MM.1S (cell line): ENCODE measurements at places on chromosomes 4 and X.

- no peaks in the 10 kb centered on the region for H3K27me3 ChIP-seq
- H3K4me3 ChIP-seq = no peak overlapping the region
- H3K27ac ChIP-seq = no peak overlapping the region
These were observed 363.9 kb downstream of the PPP3CA start for GRCh38 chr4:100983426-100983825.

- no peak overlapping the region for H3K4me3 ChIP-seq
- H3K4me1 ChIP-seq = no peaks in the 10 kb centered on the region
- H3K36me3 ChIP-seq = no peaks in the 10 kb centered on the region
These were observed 162.2 kb upstream of the GPR101 start for GRCh38 chrX:137195991-137196390.

DNA sequence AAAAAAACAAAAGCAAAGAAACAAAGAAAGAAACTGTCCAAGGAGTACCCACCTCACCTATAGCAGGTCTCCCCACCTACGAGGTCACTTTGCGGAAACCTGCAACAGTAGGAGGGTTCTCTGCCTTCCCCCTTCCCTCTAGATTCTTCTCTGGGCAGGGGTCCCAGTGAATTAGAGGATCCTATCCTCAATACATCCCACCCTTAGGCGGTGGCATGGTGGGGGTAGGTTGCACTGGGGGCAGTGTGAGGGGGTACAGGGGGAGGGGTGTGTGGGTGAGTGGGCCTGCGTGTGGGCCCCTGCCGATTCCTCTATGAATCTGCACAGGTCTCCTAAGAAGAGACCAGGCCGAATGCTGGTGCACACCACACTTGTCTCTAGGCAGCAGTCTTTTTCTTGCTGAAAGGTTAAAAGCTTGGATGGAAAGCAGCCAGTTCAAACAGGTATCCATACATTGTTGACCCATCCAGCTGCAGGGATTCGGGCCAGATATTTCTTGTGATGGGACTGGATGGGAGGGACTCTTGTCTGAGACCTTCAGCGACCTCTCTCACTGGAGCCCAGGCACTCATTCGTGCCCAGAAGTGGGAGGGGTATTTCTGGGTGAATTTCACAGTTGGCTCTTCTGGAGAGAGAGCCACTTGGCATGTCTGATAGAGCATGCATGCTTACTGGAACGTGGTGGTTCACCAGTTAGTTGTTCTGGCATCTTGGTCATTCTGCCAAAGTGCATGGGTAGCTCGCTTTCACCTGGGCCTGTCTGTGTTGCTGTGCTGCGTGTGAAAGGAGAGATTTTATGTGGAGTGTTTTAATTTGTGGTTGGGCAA is 65.6 kb downstream of the NBDY start:
- no peak overlapping the region for H3K27ac ChIP-seq
- no peaks in the 10 kb centered on the region for H3K36me3 ChIP-seq
- DNase-seq = no peak
- H3K4me1 ChIP-seq = peaks cover 14% of the 10 kb centered on the region
- H3K27me3 ChIP-seq = no peaks in the 10 kb centered on the region
- H3K4me3 ChIP-seq = no peak overlapping the region

- DNase-seq = no peak
- H3K4me3 ChIP-seq = no peak overlapping the region
- H3K4me1 ChIP-seq = no peaks in the 10 kb centered on the region
- no peak overlapping the region for H3K27ac ChIP-seq
- H3K27me3 ChIP-seq = no peaks in the 10 kb centered on the region
These were observed 27.5 kb upstream of the PDGFC start for GRCh38 chr4:156999175-156999517.

DNA sequence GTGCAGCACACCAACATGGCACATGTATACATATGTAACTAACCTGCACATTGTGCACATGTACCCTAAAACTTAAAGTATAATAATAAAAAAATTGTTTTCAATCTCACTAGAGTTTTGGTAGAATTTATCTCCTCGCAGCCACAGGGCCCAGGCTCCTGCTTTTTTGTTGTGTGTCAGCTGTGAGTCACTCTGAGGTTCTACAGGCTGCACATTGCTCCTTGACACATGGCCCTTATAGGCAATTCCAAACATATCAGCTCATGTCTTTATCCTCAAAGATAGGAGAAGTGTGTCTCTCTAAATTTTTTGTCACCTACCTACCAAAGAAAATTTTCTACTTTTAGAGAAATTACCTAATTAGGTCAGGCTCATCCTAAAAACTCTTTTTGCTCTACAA is 252.1 kb upstream of the ADGRL3 start:
- no peaks in the 10 kb centered on the region for H3K27me3 ChIP-seq
- H3K4me3 ChIP-seq = no peak overlapping the region
- no peak for DNase-seq
- H3K4me1 ChIP-seq = no peaks in the 10 kb centered on the region

- no peaks in the 10 kb centered on the region for H3K36me3 ChIP-seq
- H3K4me1 ChIP-seq = no peaks in the 10 kb centered on the region
- no peak overlapping the region for H3K27ac ChIP-seq
These were observed 42.8 kb upstream of the TRIM2 start for GRCh38 chr4:153161226-153161963.

DNA sequence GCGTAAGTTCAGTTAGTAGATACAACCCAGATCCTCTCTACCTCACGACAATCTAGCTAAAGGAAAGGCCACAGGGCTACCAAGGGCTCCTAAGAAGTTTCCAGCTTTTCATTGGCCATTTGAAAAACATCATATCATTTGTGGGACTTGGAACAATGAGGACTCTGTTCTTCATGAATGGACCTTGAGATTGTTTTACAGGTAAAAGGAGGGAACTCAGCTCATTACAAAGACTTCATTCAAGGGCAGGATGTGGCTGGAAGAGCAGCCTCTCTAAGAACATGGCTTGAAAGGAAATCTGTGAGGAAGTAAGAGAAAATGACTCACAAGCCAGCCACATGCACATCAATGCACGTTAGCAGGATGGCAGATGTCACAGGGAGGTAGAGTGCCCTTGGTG is 105.9 kb upstream of the SLC7A11 start:
- no peaks in the 10 kb centered on the region for H3K27me3 ChIP-seq
- H3K4me3 ChIP-seq = no peak overlapping the region
- no peak overlapping the region for H3K27ac ChIP-seq

GRCh38 chr4:146857298-146857697 is 88.4 kb downstream of the TTC29 start:
- no peak for DNase-seq
- no peaks in the 10 kb centered on the region for H3K4me1 ChIP-seq
- no peak overlapping the region for H3K4me3 ChIP-seq
- H3K27me3 ChIP-seq = no peaks in the 10 kb centered on the region
- no peaks in the 10 kb centered on the region for H3K36me3 ChIP-seq

DNA sequence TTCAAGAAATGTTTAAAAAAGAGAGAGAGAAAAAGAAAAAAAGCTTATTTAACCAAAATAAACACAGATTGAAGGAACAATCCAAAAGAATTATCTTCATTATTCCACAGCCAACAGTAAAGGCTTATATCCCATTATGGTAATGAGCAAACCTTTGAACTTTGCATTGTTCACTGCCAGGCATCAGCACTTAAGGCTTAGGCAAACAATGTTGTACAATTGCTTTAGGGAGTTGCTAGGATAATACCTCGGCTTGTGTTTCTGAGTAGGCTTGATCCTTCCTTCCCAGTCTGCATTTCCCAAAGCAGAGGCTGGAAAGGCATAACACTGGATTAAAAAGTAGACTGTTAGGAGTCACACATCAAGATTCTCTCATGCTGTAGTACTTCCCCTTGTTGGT is 352.7 kb upstream of the IGFBP7 start:
- no peaks in the 10 kb centered on the region for H3K27me3 ChIP-seq
- H3K4me3 ChIP-seq = no peak overlapping the region
- H3K36me3 ChIP-seq = no peaks in the 10 kb centered on the region
- no peaks in the 10 kb centered on the region for H3K4me1 ChIP-seq

- no peak overlapping the region for H3K4me3 ChIP-seq
- no peak overlapping the region for H3K27ac ChIP-seq
- no peaks in the 10 kb centered on the region for H3K36me3 ChIP-seq
- H3K27me3 ChIP-seq = no peaks in the 10 kb centered on the region
- DNase-seq = no peak
These were observed 47.2 kb downstream of the SLC34A2 start for GRCh38 chr4:25702848-25703247.

GRCh38 chrX:129782706-129783105 is 3.0 kb downstream of the SASH3 start:
- DNase-seq = no peak
- no peaks in the 10 kb centered on the region for H3K27me3 ChIP-seq
- peak overlapping the region; percentile 91; the same call in 1 of the 2 replicates for H3K27ac ChIP-seq
- peaks cover 66% of the 10 kb centered on the region for H3K4me1 ChIP-seq

- no peaks in the 10 kb centered on the region for H3K36me3 ChIP-seq
- no peaks in the 10 kb centered on the region for H3K4me1 ChIP-seq
- DNase-seq = no peak
- no peak overlapping the region for H3K27ac ChIP-seq
- no peak overlapping the region for H3K4me3 ChIP-seq
These were observed 240.9 kb downstream of the BANK1 start for GRCh38 chr4:102031406-102031805.

- H3K4me3 ChIP-seq = no peak overlapping the region
- 0 out of 2 replicates have a peak, but pooled peaks cover 2% of the 10 kb centered on the region for H3K4me1 ChIP-seq
- DNase-seq = no peak
- H3K36me3 ChIP-seq = no peaks in the 10 kb centered on the region
These were observed 17.2 kb upstream of the MYOZ2 start for GRCh38 chr4:119118397-119118796.

GRCh38 chr4:2261110-2261852 is 628 bp downstream of the MXD4 start:
- no peaks in the 10 kb centered on the region for H3K27me3 ChIP-seq
- H3K4me1 ChIP-seq = peaks cover 25% of the 10 kb centered on the region
- H3K36me3 ChIP-seq = no peaks in the 10 kb centered on the region
- peak overlapping the region; percentile 29; the same call in 1 of the 2 replicates for H3K27ac ChIP-seq
- peak overlapping the region; percentile 86 for H3K4me3 ChIP-seq
- DNase-seq = peak; percentile 61

- H3K36me3 ChIP-seq = no peaks in the 10 kb centered on the region
- H3K27me3 ChIP-seq = no peaks in the 10 kb centered on the region
- H3K4me1 ChIP-seq = peaks cover 14% of the 10 kb centered on the region
- DNase-seq = peak; percentile 67
- H3K27ac ChIP-seq = no peak overlapping the region
These were observed 2384.1 kb downstream of the PCDH7 start for GRCh38 chr4:33104273-33104672.

DNA sequence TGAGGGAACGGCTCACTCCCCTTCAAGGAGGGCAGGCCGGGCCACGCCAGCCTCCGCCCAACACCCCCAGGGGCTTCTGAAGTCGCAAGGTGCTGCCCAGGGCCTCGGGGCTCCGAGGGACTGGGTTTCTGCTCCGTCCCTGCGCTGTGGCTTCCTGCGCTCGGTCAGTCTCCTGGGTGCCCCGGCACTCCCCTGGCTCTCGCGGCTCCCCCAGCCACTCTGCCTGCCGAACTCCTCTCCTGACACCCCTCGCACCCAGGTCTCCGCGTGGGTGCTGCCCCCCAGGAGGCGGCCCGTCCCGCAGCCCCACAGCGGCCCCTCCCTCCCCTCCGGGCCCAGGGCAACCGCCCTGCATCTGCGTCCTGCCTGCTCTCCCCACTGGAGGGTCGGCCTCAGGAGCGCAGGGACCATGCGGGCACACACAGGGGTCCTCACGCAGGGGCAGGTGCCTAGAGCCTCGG is 151.9 kb downstream of the AFAP1 start:
- H3K27ac ChIP-seq = no peak overlapping the region
- no peak for DNase-seq

- no peak overlapping the region for H3K4me3 ChIP-seq
- H3K4me1 ChIP-seq = peaks cover 29% of the 10 kb centered on the region
- no peaks in the 10 kb centered on the region for H3K27me3 ChIP-seq
- H3K36me3 ChIP-seq = no peaks in the 10 kb centered on the region
- DNase-seq = peak; percentile 92
These were observed 749.6 kb downstream of the RAB28 start for GRCh38 chr4:12734586-12734985.

DNA sequence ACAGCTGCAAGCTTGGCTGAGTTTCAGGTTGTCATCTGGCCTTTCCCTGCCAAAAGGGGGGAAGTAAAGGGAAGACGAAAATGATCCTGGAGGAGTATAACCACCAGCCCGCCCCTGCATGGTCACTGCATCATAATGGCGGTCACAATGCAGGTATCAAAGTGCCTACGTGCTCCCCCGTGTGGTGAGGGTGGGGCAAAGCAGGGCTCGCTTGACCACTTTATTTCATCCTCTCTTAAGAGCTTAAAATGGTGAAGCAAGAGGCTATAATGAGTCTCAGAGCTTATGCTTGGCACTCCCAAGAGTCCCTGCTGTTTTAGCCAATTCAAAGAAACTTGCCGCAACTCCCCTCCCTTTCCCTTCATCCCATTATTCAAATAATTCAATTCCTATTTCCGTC is 105.6 kb downstream of the APOOL start:
- H3K27ac ChIP-seq = no peak overlapping the region
- no peaks in the 10 kb centered on the region for H3K4me1 ChIP-seq
- peak; percentile 47 for DNase-seq
- H3K4me3 ChIP-seq = no peak overlapping the region

- no peak for DNase-seq
- no peak overlapping the region for H3K4me3 ChIP-seq
- H3K27ac ChIP-seq = no peak overlapping the region
- no peaks in the 10 kb centered on the region for H3K27me3 ChIP-seq
- no peaks in the 10 kb centered on the region for H3K36me3 ChIP-seq
These were observed 52.7 kb upstream of the ZCCHC13 start for GRCh38 chrX:74251006-74251930.

- no peak for DNase-seq
- no peaks in the 10 kb centered on the region for H3K36me3 ChIP-seq
- no peak overlapping the region for H3K27ac ChIP-seq
- no peaks in the 10 kb centered on the region for H3K4me1 ChIP-seq
- H3K27me3 ChIP-seq = no peaks in the 10 kb centered on the region
- H3K4me3 ChIP-seq = no peak overlapping the region
These were observed 99.0 kb upstream of the SPANXC start for GRCh38 chrX:141341341-141341740.

DNA sequence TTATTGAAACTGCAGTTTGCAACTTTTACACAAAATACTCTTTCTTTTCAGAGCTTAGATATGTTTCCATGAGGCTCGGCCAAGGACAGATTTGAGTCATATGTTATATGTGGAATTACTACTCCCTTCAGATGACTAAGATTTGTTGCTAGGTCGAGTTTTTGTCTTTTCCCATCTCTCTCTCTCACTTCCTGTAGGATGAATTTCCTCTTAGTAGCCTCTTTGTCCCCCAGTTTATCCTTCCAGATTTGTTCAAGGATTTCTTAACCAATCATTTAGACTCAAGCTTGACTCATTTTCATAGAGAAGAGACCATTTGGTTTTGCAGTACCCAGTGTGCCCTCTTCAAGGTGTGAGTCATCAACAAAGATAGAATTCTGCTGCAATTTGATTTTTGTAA is 209.2 kb downstream of the GLUD2 start:
- H3K4me1 ChIP-seq = no peaks in the 10 kb centered on the region
- no peak overlapping the region for H3K27ac ChIP-seq
- no peaks in the 10 kb centered on the region for H3K27me3 ChIP-seq
- no peak overlapping the region for H3K4me3 ChIP-seq

DNA sequence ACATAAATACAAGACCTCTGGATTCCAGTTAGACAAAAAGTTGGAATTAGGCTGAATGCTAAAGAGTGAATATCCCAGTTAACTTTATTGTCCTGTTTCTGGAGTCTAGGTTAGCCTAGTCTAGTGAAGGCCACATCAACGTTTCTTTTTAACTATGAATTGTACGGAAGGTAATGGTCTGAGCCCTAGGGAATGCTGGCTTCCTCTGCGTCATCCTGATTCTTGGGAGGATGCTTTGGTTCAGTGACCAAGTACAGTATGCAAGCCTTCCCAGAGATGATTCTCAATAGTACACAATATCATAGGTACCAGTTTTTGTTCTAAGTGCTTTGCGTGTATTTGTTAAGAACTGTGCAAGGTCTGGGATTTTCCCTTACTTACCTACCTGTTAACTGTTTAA is 11.8 kb downstream of the DIAPH2 start:
- H3K36me3 ChIP-seq = no peaks in the 10 kb centered on the region
- H3K27me3 ChIP-seq = no peaks in the 10 kb centered on the region
- DNase-seq = no peak
- H3K27ac ChIP-seq = no peak overlapping the region
- H3K4me3 ChIP-seq = no peak overlapping the region
- H3K4me1 ChIP-seq = no peaks in the 10 kb centered on the region
